ENCODE measurements at places on chromosomes 12 and 14.

DNA sequence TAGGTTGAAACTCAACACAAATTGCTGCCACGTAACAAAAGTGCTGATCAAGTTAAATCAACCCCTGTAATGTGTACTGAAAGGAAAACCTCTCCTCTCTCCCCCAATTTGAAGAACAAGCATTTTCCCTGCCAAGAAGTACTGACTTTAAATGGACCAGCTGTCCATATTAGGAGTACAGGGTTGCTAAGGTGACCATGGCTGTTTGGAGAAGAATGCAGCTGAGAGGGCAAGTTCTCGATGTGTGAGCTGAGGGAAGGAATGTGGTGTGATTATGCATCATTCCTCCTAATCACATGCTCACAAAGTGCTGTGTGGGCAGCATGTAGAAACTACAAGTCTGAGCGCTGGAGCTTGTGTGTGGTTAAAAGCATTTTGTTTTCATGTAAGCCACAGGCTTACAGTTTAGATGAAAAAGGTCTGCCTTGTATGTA is 50.9 kb upstream of the CCT2 start:
- DNase-seq, result peak; percentile 2

DNA sequence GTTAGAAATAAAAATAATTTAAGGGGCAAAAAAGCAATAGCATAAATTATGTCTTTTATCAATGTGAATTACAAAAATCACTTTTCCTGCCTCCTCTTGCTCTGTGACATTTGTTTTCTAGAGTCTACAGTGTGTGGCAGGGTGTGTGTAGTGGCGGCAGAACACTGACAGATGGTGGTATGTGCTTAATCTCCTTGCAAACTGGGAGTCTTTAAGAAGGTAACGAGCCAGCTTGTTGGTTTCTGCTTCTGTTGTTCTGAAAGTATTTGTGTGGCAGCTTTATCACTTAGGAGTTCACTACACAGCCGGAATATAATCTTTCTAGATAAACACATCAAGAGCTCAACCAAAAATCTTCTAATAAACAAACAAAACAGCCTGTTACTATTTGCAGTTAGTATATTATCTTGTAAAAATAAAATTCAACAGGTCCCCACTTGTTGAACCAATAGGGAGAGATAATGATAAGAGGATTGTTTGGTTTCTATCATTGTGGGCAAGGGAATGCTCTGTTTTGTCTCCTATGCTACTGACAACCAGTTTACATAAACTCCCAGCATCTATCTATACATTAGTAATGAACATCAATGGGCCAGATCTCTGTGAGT is 13.0 kb downstream of the CDKL1 start:
- no peak for DNase-seq

- no peak for DNase-seq
These were observed 70.9 kb upstream of the OTX2 start for GRCh38 chr14:56881181-56881580.

DNA sequence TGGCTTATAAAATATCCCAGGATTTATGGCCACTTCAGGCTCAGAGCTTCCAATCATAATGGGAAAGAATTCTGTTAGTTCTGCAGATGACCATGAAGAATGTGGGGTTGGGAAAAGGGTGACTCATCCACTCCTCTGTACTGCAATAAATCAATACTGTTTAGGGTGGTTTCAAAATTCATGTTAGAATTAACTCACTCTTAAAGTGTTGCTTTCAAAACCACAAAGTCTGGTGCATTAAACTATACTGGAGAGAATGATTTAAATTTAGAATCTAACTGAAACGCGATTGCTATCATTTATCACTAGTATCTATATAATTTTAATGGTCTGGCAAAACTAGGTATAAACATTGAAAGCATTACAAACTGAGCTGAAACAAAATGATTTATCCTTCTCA is 798 bp downstream of the CCDC198 start:
- DNase-seq, result no peak

DNA sequence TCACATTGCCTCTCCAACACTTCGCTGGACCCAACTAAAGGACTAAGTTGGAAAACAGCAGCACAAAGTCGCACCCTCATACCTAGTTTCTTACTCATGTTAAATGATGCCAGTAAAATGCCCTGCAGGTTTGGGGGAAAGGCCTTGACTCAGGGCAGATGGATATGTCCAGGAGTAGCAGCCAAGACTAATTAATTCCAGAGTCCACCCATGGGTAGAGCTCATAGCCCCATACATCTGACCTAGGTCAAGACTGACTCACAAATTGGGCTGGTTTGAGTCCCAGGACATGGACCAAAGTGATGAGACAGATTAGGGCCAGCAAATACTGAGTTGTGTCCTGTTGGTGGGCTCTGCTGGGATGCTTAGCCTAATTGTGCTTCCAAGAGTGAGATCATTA is 224.0 kb upstream of the BTG1 start:
- no peak for DNase-seq

GRCh38 chr14:29030970-29031369 is 264.4 kb downstream of the FOXG1 start:
- DNase-seq, result no peak

DNA sequence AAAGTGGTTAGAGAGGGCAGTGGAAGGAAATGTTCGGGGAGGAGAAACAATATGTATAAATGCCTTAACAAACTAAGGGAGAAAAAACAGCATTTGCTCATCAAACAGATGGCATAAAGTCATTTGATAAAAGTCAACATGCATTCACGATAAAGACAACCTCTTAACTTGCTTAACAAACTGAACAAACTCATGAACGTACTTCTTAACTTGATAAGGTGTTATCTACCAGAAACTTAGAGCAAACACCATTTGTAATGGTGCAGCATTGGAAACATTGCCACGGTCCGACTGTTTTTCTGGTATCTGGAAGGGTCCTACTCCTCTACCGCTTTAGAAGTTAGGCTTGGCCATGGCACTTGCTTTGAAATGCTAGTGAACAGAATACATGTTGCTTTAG is 4.2 kb upstream of the RPS6KL1 start:
- DNase-seq, result no peak

- no peak for DNase-seq
These were observed 81.7 kb downstream of the CPNE8 start for GRCh38 chr12:38823738-38824137.

GRCh38 chr12:1872001-1872400 is 46.5 kb downstream of the CACNA2D4 start:
- no peak for DNase-seq

DNA sequence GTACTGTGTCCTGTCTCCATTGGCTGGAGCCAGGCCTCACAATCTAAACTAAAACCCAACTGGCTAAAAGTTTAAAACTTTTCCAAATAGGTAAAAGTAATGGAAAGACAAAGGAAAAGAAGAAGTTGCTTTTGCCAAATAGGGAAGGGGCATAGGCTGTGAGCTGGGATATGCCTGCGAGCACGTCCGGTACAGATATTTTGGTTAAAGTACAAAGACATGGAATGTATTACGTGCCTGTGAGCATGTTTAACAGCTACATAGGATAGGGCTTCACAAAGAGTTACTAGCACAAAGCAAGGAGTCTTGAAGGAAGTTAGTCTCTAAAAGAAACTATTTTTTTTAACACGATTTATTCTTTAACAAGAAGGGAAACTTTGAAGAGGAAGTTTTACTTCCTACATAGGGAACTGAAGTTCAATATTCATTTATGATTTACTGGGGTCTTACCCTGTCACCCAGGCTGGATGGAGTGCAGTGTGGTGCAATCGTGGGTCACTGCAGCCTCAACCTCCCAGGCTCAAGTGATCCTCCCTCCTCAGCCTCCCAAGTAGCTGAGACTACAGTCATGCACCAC is 41.9 kb upstream of the INF2 start:
- DNase-seq, result no peak

DNA sequence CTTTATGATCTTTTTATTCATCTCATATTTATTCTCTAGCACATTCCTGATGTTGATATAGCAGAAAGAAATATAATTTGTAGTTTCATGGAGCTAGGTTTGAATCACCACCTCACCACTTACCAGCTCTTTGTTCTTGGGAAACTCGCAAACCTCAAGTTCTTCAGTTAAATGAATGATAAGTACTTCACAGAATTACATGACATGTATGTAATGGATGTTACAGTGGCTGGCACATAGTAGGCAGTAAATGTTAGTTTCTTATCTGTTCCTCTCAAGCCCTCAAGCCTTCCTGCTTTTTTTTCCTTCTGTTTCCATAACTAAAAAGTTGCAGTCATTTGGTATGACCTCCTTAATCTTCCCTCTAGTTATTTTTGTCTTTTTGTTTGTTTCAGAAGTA is 54.9 kb downstream of the SPATS2 start:
- DNase-seq, result no peak

- no peak for DNase-seq
These were observed 1029.7 kb upstream of the LRFN5 start for GRCh38 chr14:40576880-40577478.

DNA sequence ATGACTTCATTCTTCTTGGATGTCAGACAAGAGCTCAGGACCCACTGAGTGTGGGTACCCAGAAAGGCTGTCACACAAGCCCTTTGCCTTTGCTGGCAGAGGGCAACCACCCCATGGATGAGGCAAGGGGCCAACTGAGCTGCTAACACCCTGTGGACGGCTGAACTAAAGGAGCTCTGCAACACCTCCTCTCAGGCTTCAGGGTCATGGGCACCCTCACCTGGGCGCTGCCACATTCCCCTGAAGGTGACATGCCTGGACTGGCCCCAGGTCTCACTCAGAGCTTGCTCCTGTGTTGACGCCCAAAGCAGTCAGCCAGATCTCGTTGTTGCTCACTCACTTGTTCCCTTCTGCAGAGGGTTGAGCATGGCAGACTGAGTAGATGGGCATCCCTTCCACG is 336.8 kb upstream of the TMEM132C start:
- DNase-seq, result no peak

DNA sequence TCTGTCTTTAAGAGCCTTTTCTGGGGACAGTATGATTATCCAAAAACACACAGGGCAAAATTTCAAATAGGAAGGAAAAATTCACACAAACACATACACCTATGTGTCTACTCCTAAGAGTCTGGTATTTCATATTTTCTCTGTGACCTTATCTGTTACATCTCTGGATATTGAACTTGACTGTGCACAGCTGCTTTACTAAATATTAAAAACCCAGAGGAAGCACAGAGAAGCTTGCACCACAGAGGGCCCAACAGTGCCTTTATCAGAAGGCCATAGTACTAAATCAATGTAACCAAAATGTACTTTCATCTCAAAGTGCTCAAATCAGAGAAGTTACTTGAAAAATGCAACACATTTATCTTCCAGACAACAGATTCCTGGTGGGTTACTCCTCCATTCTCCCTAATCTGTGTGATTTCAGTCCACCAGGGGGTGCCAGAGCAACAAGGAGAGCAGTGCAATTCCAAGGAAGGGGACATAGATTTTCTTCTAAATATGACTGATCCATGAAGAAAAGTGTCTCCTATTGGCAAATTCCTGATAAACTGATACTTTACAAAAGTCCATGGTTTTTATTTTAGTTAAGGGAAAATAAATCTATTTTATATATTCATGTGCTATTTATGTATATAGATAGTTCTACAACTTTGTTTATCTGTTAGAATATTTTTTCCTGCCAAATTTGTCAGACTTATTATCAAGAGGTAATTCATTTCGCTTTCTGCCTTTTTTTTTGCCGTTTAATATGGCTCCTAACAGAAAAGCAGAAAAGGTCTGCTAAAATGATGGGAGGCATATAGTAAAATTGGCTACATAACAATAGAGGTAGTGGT is 617.6 kb downstream of the LRFN5 start:
- DNase-seq, result no peak

- no peak for DNase-seq
These were observed 9.5 kb downstream of the TSPAN11 start for GRCh38 chr12:30936036-30936435.

DNA sequence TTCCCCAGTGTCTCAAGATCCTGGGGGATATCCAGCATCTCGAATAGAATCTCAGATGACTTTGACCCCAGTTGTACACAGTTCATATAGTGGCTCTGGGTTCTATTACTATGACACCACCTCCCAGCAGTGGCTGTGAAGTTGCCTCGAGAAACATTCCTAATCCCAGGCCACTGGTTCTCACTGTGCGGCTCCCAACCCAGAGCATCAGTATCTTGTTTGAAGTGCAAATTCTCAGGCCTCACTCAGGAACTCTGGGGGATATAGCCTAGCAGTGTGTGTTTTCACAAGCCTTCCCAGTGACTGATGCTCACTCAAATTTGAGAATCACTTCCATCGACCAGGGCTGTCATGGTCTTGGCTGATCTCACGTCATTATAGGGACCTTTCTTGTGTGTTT is 69.3 kb upstream of the IGF1 start:
- no peak for DNase-seq

- no peak for DNase-seq
These were observed 6.7 kb downstream of the FOXN4 start for GRCh38 chr12:109302358-109302757.

- no peak for DNase-seq
These were observed 1.4 kb downstream of the GNS start for GRCh38 chr12:64757771-64758170.

DNA sequence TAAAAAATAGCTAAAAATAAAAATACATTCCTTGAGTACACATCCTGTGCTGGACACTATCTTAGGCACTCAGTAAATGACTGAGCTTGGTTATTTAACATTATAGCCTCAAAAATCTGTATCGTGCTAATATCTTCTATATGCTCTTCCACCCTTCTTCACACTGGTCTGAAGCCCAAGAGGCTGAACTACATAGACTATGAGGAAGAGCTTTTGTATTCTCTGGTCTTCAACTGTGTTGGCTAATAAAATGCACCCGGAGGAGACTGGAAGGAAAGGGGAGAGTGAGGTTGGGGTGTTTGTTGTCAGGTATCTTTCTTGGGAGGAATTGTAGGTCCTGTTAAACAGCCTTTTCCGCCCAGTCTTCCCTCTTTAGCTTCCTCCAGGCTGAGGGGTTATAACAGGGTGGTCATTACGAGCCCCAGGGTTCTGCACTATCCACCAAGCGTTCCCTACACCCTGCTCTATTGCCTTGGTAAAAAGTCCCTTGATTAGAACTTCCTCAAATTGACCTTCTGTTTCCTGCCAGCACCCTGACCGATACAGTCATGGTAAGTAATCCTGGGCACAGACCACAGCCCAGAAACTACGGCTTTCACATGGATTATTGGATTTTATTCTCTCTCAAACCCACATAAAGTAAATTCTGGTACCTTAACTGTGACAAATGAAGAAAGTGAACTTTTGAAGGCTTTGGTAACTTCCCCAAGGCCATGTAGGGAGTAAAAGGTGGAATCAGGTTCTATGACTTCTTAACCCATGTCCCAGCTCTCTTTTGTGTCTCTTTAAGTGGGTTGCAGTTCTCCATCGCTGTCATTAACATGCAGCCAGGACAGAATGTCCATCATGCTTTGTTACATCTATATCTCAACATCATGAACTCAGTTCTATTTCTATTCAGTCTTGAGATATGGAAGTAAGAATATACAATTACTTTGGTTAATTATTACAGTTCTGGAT is 71.3 kb downstream of the PTHLH start:
- no peak for DNase-seq

Data from GM18507 (cell line).